ENCODE measurements at places on chromosomes 1 and 21.

DNA sequence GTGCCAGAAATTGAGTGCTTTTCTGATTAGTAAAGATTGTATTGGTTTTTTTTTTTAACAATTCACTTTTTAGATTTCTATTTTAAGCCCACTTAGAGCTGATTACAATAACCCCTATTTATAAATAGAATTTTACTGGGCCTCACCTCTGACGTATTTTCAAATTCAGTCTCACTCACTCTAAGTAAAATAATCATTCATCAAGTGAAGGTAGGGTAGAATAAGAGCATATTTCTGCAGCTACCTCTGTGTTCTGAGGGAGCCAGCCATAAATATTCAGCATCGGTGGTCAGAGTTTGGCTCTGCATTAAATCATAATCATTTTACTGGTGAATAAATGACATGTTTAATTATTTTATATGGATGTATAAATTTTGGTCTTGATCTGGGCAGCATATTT is 95.8 kb upstream of the UBE2U start:
- no peak for DNase-seq

- no peak for DNase-seq
Observed at GRCh38 chr1:16090076-16090826, 16.8 kb upstream of the FAM131C start.

DNA sequence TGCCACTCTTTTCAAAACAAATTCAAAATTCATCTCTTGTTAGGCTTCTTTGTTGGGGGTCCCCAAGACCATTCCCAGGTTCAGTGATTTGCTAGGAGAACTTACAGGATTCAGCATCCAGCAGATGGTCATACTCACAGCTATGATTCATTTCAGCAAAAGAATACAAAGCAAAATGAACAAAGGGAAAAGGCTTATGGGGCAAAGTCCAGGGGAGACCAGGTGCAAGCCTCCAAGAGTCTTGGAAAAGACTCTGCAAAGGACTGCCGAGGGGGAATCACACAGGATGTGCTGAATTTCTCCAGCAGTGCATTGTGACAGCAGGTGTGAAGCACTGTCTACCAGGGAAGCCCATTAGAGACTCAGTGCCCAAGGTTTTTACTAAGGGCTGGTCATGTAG is 7.3 kb downstream of the TRAF5 start:
- DNase-seq, result no peak

- no peak for DNase-seq
Observed at GRCh38 chr1:114607223-114607622, 25.8 kb upstream of the BCAS2 start.

GRCh38 chr1:226863446-226863845 is 7.0 kb upstream of the PSEN2 start:
- peak; percentile 82 for DNase-seq

- DNase-seq, result no peak
Observed at GRCh38 chr1:163171826-163172225, 30.9 kb downstream of the RGS5 start.

- DNase-seq, result no peak
Observed at GRCh38 chr21:44199448-44199847, 41.3 kb downstream of the ICOSLG start.

GRCh38 chr1:221053889-221054288 is 174.6 kb downstream of the HLX start:
- DNase-seq, result no peak

GRCh38 chr21:38995731-38996130 is 187.5 kb downstream of the PSMG1 start:
- no peak for DNase-seq

DNA sequence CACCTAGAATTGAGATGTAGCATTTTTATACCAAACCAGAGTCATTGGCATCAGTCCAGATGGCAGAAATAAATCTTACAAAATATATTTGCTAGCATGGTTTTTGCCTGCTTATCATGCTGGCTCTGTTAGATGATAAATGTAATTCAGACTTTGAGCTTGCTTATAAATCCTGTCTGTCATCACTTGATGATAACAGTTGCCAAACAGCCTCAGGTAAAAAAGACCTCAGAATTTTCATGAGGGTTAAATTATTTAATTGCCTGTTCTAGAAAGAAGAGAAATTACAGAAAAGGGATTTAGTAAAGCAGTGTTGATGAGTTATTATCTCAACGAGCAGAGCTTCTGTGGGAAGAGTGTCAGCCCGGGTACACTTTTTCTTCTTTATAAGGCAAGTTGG is 83.3 kb downstream of the FNBP1L start:
- no peak for DNase-seq

DNA sequence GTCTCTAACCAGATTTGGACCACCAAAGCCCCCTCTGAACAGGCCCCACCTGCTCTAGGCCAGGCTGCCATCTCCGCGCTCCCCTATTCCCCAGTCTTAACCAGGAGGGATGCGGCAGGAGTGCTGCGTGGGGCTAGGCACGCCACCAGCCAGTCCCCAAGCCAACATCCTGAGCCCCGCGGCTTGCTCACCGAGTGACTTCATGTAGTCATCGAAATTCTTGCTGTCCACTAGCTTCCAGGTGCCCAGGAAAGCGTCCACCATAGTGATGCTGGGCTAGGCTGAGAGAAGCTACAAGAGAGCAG is 173 bp downstream of the FABP3 start:
- no peak for DNase-seq

GRCh38 chr1:21324368-21325141 is 34.3 kb upstream of the ECE1 start:
- DNase-seq, result peak; percentile 90

GRCh38 chr1:208895181-208895580 is 651.0 kb upstream of the PLXNA2 start:
- no peak for DNase-seq

- no peak for DNase-seq
Observed at GRCh38 chr1:53401813-53402745, 57.1 kb upstream of the DMRTB1 start.

- DNase-seq, result no peak
Observed at GRCh38 chr1:113872219-113872935, 865 bp upstream of the PTPN22 start.

GRCh38 chr1:200180821-200181220 is 153.3 kb downstream of the NR5A2 start:
- DNase-seq, result peak; percentile 22

DNA sequence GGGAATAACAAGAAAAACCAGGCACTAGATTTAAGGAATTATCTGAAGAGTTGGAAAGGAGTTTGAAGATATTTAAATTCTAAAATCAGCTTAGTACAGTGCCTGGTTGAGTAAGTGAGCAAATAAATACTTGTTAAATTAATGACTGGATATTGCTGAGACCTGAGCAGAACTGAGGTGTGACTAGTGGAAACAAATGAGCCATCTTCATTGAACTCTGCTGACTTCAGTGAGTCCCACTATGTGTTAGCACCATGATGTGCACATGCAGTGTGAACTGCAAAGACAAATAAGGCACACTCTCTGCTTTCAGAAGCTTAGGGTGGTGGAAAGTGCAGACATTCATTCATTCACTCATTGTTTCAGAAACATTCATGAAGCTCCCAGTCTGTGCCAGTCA is 48.7 kb downstream of the ELAPOR1 start:
- DNase-seq, result no peak

- no peak for DNase-seq
Observed at GRCh38 chr1:86866665-86867064, 47.3 kb downstream of the SELENOF start.

GRCh38 chr1:186689376-186689775 is 9.2 kb upstream of the PTGS2 start:
- DNase-seq, result no peak

DNA sequence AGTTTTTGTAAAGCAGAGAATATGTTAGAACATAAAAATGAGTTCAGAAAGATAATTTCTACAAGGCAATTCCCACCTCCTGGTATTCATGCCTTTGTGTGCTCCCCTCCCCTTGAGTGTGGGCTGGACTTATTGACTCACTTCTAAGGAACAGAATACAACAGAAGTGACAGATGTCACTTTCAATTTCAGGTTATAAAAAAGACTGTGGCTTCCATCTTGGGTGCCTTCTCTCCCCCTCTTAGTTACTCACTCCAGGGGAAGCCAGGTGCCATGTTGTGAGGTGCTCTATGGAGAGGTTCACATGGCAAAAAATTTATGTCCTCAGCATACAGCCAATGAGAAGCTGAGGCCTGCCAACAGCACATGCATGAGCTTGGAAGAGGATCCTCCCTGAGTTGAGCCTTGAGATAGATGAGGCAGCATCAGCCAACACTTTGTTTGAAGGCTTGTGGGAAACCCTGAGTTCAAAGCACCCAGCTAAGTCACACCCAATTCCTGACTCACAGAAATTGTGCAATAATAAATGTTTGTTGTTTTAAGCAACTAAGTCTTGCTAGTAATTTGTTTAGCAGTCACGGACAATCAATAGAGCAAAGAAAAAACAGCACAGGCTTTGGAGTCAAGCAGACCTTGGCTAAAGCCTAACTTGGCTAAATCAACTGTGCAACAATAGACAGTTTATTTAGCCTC is 73.5 kb upstream of the NGF start:
- DNase-seq, result peak; percentile 47

DNA sequence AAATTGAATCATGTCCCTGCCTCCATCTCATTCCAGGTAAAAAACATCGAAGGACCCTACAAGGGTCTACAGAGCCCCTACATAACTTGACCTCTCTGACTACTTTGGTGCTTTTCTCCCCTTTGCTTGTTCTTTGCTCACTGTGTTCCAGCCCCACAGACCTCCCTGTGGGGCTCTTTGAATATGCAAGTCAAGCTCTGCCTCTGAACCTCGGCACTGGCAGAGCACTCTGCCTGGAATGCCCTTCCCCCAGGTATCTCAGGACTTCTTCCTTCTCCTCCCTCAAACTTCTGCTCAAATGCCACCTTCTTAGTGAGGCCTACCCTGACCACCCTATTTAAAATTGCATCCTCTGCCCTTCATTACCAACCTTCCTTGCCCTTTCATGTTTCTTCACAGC is 87.8 kb upstream of the CD34 start:
- no peak for DNase-seq

GRCh38 chr1:245942856-245943255 is 564.2 kb downstream of the SMYD3 start:
- DNase-seq, result no peak

GRCh38 chr1:119808491-119808890 is 2.8 kb downstream of the REG4 start:
- DNase-seq, result no peak

GRCh38 chr1:30911059-30911954 is 2.7 kb upstream of the SDC3 start:
- DNase-seq, result peak; percentile 90

DNA sequence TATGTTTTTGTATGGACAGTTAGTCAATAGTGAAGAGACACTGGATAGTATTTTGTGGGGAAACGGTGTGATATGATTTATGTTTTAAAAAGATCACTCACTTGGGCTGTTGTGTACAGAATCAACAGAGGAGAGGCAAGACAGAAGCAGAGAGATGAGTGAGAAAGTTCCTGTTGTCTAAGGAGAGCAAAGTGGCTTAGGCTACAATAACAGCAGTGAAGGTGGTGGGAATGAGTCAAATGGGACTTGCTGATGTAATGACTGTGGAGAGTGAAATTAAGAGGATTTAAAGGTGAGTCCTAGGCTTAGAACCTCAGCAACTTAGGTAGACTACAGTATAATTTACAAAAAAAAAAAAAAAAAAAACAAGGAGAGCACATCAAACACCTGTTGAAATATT is 169.2 kb upstream of the HP1BP3 start:
- no peak for DNase-seq

DNA sequence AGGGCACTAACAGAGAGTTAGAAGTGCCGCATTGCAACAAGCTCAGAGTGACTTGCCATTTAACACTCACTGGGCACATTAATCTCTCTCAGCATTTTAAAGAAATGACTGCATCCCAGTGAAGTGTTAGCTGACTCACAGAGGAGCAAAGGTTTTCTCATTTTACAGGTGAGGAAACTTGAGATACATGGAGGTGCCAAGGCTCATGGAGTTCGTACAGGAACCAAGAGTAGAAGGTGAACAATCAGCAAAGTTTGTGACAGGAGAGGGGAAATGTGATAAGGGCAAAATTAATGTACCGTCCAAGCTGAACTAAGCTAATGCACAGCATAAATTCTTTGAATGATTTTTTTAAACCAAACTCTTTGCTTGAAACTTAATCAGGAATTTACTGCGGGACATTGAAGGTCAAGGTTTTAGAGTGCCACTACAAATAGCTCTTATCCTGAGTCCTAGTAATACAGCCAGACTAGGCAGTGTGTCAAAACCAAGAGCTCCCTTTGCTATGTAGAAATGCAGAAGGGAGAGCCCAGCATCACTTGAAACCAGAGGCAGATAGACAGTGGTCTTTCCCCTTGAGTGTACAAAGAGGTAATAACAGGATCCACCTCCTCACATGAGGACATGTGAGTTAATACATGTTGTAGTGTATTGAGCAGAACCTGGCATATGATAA is 22.4 kb upstream of the NTPCR start:
- DNase-seq, result no peak

GRCh38 chr1:188715566-188715965 is 1762.1 kb downstream of the BRINP3 start:
- DNase-seq, result no peak

GRCh38 chr1:155128755-155129473 is 1.2 kb downstream of the EFNA1 start:
- DNase-seq, result no peak

DNA sequence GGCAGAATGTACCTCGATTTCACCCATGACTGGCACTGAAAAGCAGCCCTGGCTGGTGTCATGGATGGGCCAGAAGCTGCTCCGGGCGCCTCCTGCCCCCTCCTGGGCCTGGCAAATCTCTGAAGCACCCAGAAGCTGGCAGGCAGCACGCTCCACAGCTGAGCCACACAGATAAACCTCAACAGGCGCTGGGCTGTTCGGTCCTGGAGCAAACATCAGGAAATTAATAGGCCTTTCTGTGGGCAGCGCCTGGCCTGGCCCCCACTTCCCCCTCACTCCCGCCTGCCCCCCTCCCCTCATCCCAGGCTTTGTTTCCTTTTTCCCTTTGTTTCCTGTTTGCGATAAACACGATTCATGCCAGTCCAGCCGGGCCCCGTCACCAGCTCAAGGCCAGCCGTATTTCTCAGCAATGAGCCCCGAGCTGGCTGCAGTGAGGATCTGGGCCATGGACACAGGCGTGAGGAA is 20.1 kb upstream of the DISP3 start:
- DNase-seq, result no peak

- DNase-seq, result no peak
Observed at GRCh38 chr1:111099289-111099688, 40.6 kb downstream of the DRAM2 start.

Measured in AG08395 (cell line).